BJ (cell line): ENCODE measurements at places on chromosomes 1 and 21. TPM values are rescaled to one million over a fixed set of nuclear protein-coding genes. Genes with fewer than 3 reads are reported as not detected.
A peak's percentile ranks its signal among the peaks of the same experiment; 100 is the strongest.

DNA sequence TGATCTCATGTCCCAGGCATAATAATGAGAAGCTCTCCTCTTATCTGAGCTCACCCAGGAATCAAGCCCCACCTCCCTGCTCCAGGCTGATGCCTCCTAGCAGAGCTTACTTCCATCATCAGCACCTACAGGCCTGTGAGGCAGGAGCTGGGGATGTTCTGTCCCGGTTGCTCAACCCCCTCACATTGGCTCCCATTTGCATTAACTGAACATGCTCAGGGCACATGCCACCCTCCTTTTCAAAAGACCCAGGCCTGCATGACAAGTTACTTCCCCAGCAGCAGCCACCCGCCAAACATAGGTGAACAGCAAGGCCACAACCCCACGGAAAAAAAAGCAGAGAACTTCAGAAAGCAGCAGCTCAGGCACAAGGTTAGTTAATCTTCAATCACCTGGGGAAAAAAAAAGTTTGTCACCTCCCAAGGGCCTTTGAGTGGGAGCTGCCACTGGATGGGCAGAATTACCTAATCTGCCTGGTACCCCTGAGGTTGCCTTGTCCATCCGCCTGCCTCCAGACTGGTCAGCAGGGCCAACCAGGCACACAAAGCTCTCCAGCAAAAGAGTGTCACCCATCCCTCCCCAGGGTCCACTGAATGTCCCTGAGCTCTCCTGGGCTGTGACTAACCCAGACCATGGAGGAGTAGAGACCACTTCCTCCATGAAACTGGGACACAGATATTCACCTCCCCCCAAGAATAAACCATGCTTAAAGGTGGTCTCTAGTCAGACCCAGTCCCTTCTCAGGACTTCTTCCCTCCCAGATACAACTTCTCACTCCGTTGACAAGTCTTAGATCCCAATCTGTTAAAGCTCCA, 4.4 kb downstream of the KCNN3 start:
- no peak for DNase-seq

The TMCO4 gene
- polyA plus RNA-seq = 15.6 and 22.0 TPM in 2 replicates

DNA sequence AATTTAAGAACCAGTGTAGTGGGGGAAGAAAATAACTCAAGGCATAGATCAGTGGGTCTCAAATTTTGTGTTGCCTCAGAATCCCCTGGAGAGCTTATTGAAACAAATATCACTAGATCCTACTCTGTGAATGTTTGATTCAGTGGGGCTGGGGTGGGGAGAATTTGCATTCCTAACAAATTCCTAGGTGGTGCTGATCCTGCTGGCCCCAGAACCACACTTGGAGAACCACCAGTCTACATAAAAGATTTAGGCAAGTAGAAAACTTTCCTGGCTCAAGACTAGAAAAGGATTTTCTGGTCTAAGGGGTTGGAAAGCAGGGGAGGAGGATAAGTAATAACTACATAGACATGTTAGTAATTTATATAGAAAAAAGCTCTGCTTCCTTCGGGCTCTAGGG, 34.1 kb upstream of the C1orf21 start:
- no peak for DNase-seq

GRCh38 chr1:163162381-163162914, 40.3 kb downstream of the RGS5 start:
- no peak for DNase-seq

GRCh38 chr1:219298571-219299148, 125.0 kb downstream of the LYPLAL1 start:
- DNase-seq = peak; percentile 82

- no peak for DNase-seq
These were observed 3.7 kb downstream of the PEAR1 start for GRCh38 chr1:156897078-156897825.

DNA sequence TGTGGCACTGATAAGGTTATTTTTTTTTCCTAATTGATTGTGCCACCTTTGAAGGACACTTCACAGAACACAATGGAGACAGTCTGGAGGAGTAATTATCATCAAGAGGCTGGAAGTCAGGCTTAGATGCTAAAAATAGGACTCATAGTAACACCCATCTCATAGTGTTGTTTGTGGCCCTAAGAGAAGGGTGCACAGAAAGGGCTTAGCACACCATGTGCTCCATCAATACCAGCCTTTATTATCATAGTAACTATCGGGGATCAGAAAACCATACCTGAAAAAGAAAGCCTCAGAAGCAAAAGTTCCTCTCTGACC, 11.9 kb downstream of the NIPAL3 start:
- no peak for DNase-seq

DNA sequence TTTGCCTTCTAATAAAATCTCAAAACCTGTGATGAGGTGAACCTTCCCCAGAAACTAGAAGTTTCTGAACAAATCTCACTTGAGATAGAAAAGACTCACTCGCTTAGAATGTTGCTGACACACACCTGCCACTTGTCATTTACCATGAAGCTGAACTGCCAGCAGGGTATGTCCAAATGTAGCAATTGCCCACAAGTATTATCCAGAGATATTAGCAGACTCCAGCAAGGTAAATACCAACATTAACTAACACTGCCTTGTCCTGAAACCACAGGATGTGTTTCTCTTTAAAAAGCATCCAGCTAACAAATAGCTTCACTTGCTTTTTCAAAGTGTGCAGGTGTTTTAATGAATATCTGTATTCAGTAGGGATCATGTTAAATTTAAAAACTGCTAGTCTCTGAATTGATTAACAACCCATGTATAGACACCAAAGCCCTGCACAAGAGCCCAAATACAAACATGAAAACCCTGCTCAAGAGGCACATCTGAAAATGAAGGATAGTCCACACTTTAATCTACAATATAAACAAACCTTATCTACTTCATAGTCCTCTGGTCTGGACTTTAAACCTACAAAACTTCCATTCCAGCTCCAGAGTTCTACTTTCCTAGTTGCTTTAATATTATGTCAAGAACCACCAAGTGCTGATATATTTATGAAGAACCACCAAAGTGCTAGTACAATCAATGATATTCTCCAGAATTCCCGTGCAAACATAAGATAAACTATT, 19.3 kb downstream of the KRTAP8-1 start:
- no peak for DNase-seq

DNA sequence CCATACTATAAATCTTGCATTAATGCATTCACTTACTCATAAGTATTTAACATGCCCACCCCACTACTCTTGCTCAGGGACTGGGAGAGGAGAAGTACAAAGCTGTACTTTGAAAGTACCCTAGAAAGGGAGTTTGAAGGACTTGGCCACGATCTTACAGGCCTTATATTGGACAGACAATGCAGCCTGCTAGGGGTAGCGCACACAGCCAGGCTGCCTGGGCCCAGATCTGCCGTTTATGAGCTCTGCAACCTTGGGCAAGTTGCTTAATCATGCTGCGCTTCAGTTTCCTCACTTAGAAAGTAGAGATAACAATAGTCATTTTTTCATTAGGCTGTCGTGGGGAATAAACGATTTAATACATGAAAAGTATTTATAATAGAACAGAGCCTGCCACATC, 110.1 kb downstream of the CDC7 start:
- DNase-seq = no peak

DNA sequence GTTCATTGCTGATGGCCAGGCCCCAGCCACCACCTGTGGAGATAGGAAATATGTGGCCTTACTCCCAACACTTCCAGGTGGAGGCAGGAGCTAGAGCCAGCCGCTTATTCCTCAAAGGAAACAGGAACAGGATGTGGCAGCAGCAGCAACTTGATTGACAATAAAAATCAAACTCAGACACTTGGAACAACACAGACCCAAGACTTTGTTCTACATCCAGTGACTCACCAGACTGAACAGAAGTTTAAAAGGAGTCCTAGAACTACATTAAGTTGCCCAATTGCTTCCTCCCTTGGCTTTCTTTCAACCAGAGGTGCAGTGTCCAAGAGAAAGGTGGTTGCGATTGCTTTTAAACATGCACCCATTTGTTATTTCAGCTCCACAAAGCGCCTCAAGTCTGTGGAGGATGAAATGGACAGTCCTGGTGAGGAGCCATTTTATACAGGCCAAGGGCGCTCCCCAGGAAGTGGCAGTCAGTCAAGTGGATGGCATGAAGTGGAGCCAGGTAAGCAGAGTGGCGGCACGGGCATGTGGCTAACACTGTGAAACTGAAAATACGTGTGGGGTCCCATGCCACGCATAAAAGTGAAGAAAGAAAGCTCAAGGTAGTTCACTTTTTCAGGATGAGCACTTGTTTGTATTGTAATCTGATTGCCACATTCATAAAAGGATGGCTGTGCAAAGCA, 276.6 kb downstream of the NFIA start:
- no peak for DNase-seq

DNA sequence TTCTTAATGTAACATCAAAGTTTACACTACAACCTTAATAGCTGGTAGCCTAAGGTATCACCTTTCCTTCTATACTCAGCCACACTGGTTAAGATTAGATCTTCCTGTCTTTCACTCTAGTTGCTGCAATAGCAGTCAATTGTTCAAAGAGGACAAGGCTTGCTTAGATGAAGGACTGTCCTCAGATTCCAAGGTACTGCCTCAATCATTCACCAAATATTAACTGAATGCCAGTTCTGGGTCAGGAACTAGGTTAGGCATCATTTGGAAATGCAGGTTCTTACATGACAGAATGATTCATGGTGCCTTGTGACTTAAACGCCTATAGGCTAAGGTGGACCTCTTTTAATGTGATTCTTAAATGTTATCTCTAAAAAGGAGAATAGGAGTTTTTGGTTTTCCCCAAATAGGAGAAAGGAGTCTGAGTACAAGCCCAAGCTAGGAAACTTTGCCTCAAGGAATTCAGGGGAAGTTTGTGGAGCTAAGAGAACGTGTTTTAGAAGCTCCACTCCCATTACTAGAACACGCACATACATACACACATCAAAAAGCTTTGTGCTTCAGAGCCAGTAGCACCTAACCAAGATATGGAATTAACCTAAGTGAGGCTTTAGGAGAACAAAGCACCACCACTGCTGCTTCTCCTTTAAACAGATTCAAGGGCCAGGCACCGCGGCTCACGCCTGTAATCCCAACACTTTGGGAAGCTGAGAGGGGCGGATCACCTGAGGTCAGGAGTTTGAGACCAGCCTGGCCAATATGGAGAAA, 8.5 kb upstream of the WDR47 start:
- no peak for DNase-seq

DNA sequence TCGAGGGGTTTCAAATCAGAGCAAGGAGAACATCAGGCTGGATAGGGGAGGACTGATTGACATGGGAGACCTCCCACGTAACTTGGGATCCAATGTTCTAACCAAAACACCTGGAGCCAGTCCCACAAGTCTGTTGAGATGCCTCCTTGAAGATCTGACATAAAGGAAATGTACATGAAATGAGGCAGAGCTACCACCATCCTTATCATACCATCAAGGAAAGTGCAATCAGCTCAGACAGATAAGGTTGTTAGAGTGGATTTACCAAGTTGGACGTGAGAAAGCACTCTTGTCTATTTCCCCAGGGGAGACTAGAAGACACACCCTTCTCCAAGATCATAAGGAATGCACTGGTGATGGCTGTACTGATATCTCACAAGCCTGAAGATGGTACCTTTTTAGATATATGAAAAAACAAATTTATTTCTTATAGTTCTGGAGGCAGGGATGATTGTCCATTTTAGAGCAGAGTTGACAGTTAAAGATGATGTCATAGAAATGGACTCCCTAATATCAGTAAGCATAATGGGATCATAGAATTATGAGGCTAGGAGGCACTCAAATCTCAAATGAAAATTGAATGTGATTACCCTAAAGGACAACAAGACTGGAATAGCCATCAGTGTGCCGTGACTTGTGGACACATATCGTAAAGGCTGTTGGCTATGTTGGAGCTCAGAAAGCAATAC, 129.1 kb upstream of the RAB4A start:
- no peak for DNase-seq

The SLX9 gene
- 12.1 and 12.4 TPM in 2 replicates for polyA plus RNA-seq

The PADI1 gene
- polyA plus RNA-seq = 0.70 and 0.82 TPM in 2 replicates

GRCh38 chr1:168121401-168122011, 15.2 kb downstream of the GPR161 start:
- DNase-seq = peak; percentile 30

The INKA2 gene
- polyA plus RNA-seq = 2.3 and 2.8 TPM in 2 replicates

- no peak for DNase-seq
These were observed 45.5 kb downstream of the PRDM15 start for GRCh38 chr21:41833497-41834115.

DNA sequence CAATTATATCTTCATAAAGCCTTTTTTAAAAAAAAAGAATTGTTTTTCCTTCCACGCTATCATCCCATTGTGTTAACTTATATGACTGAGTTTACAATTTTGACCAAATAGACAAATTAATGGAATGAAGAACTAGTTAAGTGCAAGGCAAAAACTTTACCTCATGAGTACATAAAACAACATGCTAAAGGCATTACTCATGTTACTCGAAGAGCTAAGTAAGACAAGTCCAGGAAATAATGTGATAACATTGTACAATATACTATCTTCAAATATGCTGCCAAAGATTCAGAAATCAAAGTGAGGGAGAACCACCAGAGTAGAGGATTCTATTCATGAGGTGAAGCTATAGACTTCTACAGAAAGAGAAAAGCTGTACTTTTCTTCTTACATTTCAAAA, 24.2 kb upstream of the DYNLT5 start:
- no peak for DNase-seq

The AGMAT gene
- 1.1 and 1.2 TPM in 2 replicates for polyA plus RNA-seq

The PGLYRP3 gene
- not detected in 2 replicates for polyA plus RNA-seq

GRCh38 chr1:61269602-61270001, 187.2 kb downstream of the NFIA start:
- no peak for DNase-seq

- no peak for DNase-seq
These were observed 27.3 kb downstream of the CCN1 start for GRCh38 chr1:85607921-85608265.

GRCh38 chr1:83796409-83796808, 202.5 kb downstream of the TTLL7 start:
- peak; percentile 51 for DNase-seq

GRCh38 chr1:28032281-28032680, 56.1 kb downstream of the EYA3 start:
- DNase-seq = no peak

GRCh38 chr1:155967341-155968050, 10.9 kb downstream of the ARHGEF2 start:
- no peak for DNase-seq

GRCh38 chr1:55400508-55400907, 185.3 kb upstream of the USP24 start:
- peak; percentile 65 for DNase-seq

GRCh38 chr1:53526451-53527101, 67.4 kb downstream of the DMRTB1 start:
- DNase-seq = no peak

DNA sequence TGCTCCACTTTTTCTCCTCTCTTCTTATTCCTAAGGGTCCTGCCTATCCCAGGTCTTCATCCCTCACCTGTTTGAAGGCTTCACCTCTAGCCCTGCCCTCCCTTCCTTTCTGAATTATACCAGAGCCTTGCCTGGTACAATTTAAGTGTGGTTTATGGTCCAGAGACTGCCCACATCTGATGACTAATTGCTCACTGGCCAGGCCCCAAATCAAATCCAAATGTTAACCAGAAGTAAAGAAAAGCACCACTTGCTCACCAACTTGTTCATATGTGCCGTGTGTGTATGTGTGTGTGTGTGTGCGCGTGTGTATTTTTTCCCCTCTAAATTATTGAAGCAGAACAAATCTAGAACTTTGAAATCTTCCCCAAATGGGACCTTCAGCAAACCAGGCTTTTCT, 26.4 kb downstream of the MYOM3 start:
- DNase-seq = peak; percentile 14

GRCh38 chr1:78038071-78038470, 7.7 kb upstream of the GIPC2 start:
- no peak for DNase-seq
